T-helper 1 cell (primary cell): ENCODE measurements at places on chromosomes 6 and 20.

GRCh38 chr20:43925801-43926200 lies 11.1 kb downstream of the TOX2 start:
- DNase-seq, result no peak

DNA sequence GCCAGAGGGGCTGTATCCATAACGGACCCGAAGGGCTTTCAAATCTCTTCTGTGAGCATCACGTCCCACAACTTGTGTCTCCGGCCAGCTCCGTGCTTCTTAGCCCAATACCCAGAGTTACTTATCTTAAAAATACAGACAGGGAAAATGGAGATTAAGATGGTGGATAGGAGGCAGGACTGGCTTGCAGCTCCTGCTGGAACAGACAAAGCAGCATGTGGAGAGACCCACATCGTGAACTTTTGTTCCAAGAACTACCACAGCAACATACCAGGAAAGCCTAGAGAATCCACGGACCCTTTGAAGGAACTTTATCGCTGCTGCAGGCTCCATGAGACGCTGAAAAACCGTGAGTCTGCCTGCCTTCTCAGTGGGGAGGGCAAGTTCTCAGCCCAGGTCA lies 113.7 kb downstream of the RNASET2 start:
- no peak for DNase-seq

DNA sequence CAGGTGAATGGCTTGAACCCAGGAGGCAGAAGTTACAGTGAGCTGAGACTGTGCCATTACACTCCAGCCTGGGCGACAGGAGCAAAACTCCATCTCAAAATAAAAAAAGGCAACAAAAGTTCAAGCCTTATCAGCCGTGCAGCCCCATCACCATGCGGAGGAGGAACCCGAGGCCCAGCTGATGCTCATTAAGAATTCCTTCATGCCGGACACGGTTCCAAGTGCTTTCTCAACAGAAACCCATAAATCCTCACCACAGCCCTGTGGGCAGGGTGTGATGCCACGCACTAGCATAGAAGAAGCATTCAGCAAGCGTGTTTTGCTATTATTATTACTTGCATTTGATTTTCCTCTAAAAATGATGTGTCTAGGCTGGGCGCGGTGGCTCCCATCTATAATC lies 56.3 kb downstream of the PREX1 start:
- no peak for DNase-seq

DNA sequence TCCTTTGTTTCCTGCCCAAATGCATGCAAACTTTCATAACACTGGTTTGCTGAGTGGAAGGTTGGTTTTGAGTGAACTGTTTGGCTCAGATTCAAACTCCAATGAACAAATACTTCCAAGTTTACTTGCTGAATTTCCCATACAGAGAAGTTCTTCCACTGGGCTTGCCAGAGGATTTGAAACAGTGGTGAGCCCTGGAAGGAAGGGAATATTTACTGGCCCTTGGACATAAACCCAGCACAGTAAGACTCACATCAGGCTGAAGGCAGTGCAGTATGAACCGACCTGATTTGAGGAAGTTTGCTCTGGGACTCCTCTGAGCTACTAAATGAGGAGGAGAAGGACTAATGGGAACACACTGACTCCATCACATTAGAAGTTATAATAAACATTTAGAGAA lies 3.8 kb downstream of the TRAF3IP2 start:
- DNase-seq, result no peak
